ENCODE measurements at places on chromosomes 6 and 20.

DNA sequence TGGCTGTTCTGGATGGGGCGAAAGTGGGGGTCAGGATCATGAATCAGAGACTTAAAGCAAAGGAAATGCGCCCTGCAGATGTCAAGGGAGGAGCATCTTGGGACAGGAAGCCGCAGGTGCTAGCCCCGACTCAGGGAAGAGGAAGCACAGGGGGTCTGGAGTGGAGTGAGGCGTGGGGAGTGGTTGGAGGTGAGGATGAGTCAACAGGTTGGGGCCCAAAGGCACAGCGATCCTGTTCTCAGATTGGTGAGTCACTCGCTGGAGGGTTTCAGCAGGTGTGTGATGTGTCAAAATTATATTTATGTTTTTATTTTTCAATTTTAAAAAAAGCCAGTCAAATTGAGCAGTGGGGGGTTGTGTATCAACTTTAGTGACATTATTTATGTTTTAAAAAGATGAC is 19.0 kb downstream of the PACSIN1 start:
- no peak for DNase-seq

- DNase-seq, result no peak
Observed at GRCh38 chr6:154373971-154374370, 17.4 kb upstream of the IPCEF1 start.

DNA sequence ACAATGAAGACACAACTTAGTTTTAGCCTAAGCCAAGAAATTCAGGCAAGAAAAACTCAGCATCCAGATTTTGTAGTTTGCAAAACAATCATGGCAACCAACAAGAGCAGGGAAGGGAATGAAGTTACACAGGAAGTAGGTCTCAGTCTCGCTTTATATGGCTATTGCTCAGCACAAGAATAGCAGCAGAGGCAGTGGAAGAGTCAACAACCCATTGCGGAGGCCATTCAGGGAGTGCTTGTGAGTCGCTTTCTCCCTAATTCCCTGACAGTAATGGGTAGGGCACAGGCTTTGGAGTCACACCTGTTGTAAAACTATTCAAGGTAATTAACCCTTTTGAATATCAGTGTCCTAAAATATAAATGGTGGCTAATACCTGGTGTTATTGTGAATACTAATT is 238.5 kb downstream of the HDGFL1 start:
- DNase-seq, result peak; percentile 1

DNA sequence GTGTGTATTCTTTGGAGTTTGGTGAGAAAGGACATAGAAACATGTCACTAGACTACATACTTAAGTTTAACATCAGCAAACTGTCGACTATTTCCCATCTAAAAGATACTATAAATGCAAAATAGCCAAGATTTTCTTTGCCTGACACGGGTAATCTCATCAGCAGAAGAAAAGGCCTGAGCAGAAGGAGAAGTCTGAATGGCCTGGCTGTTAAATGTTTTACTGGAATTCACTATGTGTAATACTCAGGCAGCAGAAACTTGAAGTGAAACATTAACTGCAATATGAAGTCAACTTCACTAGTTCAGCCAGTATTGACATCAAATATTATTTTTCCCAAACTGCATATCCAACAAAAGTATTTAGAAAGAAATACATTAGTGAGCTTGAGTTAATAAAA is 6.4 kb upstream of the DSE start:
- DNase-seq, result no peak

DNA sequence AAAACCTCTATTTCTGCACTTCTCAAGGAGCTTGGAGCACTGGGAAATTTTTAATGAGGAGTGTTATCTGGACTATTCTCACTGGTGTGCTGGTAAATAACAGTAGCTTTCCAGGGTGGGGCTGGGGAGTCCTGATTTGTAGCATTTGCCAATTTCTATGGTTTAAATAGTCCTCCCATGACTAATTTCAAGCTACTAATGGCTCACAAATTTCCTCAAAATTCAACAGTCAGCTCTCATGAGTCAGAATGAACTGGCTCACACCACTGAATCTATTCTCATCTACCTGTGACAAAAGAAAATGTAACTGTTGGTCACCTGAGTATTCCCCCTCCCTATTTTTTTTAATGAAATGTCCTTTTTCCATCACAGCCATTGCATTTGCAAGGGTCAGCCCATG is 449.6 kb downstream of the KIF16B start:
- DNase-seq, result no peak

DNA sequence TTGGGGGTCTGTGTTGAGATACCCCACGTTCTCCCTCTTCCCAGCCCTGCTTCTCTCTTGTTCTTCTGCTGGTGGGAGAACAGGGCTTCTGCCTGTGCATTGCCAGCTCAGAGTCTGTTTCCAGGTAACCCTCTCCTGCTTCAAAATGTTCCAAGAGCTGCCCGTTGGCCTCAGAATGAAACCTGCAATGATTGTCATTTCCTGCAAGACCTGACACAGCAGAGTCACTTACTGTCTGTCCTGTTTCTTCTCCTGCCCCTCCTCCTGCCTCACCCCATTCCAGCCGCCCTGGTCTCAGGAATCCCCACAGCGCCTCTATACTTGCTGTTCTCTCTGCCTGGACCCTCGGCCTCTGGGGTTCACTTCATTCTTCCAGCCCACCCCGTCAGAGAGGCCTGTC is 81.4 kb upstream of the ARID1B start:
- DNase-seq, result no peak

GRCh38 chr6:158847786-158848185 is 28.6 kb upstream of the EZR start:
- no peak for DNase-seq

GRCh38 chr20:19392344-19393130 is 180.1 kb downstream of the SLC24A3 start:
- no peak for DNase-seq

DNA sequence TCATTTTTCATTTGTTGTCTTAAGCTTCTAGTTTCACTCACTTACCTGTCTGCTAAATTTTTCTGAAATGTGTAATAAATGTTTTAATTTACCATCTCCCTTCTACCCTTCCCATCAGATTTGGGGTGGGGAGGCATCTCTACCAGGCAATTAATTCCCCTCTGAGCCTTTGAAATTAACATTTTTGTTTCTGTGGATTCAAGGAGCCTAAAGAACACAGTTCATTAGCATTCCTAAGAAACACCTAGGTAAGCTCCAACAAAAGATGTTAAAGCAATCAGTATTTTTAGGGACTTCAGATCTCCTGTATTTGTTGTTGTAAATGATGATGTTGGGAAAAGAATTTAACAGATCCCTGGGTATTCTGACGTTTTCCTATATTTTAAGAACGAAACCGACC is 6.6 kb downstream of the TOP1 start:
- DNase-seq, result no peak

GRCh38 chr6:83889621-83890020 is 30.1 kb downstream of the CYB5R4 start:
- DNase-seq, result no peak

GRCh38 chr20:24891546-24892393 is 57.3 kb upstream of the CST7 start:
- DNase-seq, result no peak

DNA sequence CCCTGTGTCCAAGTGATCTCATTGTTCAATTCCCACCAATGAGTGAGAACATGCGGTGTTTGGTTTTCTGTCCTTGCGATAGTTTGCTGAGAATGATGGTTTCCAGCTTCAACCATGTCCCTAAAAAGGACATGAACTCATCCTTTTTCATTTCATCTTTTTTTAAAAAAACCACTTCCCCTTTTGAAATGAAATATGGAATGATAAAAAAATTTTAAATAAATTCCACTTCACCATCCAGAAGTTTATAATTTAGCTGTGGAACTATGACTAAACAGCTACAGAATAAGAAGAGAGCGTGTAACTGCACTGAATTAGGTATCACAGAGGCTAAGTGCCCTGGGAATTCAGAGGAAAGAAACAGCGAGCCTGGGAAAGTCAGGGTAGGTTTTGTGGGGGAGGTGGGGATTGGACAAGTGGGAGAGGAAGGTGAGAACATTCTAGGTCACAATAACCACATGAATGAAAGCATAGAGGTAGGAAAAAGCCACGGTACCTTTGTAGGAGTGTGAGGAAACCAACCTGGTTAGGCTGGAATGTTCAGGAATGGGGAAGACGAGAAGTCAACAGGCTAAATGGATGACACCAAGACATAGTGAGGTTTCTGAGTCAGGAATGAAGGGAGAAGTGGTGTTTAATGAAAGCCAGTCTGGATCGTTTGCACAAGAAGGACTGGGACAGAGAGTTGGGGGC is 11.0 kb downstream of the TRIM10 start:
- no peak for DNase-seq

DNA sequence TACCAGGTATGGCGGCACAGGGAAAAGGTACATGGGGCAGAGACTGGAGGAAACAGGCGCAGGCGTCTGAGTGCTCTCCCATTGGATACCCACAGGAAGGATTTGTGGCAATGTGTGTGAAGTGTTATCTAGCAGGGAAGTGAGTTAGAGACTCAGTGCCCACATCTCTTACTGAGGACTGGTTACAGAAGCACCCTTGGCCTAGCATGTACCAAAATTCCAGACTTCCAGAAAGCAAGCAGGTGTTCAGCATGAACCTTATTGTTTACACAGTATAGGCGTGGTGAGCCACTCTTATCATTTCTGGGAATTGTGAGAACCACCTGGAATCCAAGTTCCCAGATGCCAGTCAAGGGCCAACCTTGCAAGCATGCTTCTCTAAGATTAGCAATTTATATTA is 14.2 kb downstream of the MANBAL start:
- no peak for DNase-seq

- no peak for DNase-seq
Observed at GRCh38 chr6:43338243-43338642, 29.6 kb upstream of the CRIP3 start.

- DNase-seq, result peak; percentile 36
Observed at GRCh38 chr6:154154389-154154967, 115.4 kb downstream of the OPRM1 start.

- DNase-seq, result no peak
Observed at GRCh38 chr6:57224769-57225515, 2.8 kb upstream of the RAB23 start.

GRCh38 chr6:1215023-1215422 is 96.9 kb upstream of the FOXQ1 start:
- DNase-seq, result peak; percentile 34

GRCh38 chr6:167824591-167825331 is 1.9 kb upstream of the AFDN start:
- DNase-seq, result no peak

GRCh38 chr20:31476643-31477215 is 1.6 kb downstream of the REM1 start:
- DNase-seq, result no peak

GRCh38 chr6:88855541-88856147 is 107.8 kb downstream of the RNGTT start:
- DNase-seq, result no peak

DNA sequence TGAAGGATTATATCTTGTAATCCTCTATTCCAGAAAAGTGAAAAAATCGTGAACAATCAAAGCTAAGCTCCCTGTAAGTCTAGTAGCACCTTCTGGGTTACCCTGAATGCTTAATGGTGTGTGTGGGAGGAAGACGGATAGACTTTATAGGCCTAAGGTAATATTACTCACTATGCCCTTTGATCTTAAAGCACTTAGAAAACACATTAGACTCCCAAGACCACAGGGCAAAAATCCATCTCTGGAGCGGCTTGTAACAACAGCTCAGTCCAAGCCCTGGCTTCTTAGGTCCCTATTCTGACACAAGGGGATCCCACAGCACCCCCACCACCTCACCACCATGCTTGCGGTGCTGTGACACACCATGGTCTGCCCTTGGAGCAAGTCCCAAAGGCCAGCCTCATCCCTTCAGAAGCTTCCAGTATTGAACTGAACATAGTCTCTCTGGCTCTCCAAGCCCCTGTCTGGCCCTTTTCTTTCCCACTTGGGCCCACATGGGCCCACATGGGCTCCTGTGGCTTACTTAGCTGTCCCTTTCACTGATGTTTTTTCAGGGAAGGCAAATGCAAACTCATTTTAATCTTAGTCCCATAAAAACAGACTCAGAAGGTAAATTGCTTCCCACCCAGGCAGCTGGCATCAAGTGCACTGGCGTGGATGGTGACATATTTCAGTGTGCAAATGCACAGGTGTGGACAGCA is 28.3 kb downstream of the C6orf132 start:
- no peak for DNase-seq

GRCh38 chr6:44332585-44332984 is 9.9 kb upstream of the SPATS1 start:
- DNase-seq, result no peak

DNA sequence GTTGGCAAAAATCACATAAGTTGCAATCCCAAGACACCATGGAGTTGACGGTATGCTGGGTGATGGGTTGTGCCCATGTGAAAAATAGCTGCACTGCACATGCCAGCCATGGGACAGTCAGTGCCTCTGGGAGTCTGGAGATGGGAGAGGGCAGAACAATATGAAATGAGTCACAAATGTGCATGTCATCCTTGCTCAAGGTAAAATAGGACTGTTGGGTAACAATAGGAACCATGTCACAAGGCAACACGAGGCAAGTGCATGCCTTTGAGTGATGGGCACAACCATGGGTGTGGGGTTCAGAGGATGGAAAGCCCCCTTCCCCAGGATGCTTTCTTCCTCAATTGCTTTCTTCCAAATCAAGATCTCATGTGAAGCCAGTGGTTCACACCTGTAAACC is 70.5 kb upstream of the PIM1 start:
- DNase-seq, result no peak

GRCh38 chr6:55974688-55975087 is 99.3 kb upstream of the BMP5 start:
- no peak for DNase-seq

GRCh38 chr6:162733489-162733888 is 5.7 kb downstream of the PACRG start:
- no peak for DNase-seq

- DNase-seq, result no peak
Observed at GRCh38 chr6:120632975-120633374, 701.3 kb downstream of the TBC1D32 start.

GRCh38 chr20:1165521-1165920 is 19.3 kb downstream of the TMEM74B start:
- no peak for DNase-seq

GRCh38 chr20:34271956-34272355 is 30.7 kb downstream of the ASIP start:
- DNase-seq, result no peak

- DNase-seq, result peak; percentile 32
Observed at GRCh38 chr6:4819706-4820283, 43.6 kb downstream of the CDYL start.

GRCh38 chr6:2767657-2768524 is 2.7 kb downstream of the WRNIP1 start:
- DNase-seq, result peak; percentile 16

GRCh38 chr6:128517124-128517523 is 3.3 kb downstream of the PTPRK start:
- no peak for DNase-seq
